ENCODE measurements at places on chromosomes 5 and 9. TPM values are rescaled to one million over a fixed set of nuclear protein-coding genes. Genes with fewer than 3 reads are reported as not detected.

The IL3 gene
- polyA plus RNA-seq, result not detected

The CDKN2B-AS1 gene
- 1.4 TPM for polyA plus RNA-seq

The ZNF883 gene
- 0.90 TPM for polyA plus RNA-seq

The COMMD10 gene
- polyA plus RNA-seq, result 13.2 TPM

The CNTFR gene
- polyA plus RNA-seq, result 1.5 TPM

The TMC1 gene
- polyA plus RNA-seq, result 0.24 TPM

The ARID3C gene
- 0.05 TPM for polyA plus RNA-seq

GRCh38 chr9:81596679-81597418, 92.5 kb downstream of the TLE1 start:
- H3K4me1 ChIP-seq, result no peaks in the 10 kb centered on the region
- H3K27ac ChIP-seq, result no peak overlapping the region
- no peaks in the 10 kb centered on the region for H3K27me3 ChIP-seq
- DNase-seq, result no peak

- H3K4me3 ChIP-seq, result no peak overlapping the region
- DNase-seq, result no peak
- H3K27me3 ChIP-seq, result no peaks in the 10 kb centered on the region
- H3K4me1 ChIP-seq, result no peaks in the 10 kb centered on the region
- H3K27ac ChIP-seq, result no peak overlapping the region
- H3K36me3 ChIP-seq, result no peaks in the 10 kb centered on the region
Observed at GRCh38 chr9:82498541-82499317, 510.2 kb downstream of the SPATA31D1 start.

- DNase-seq, result no peak
- H3K4me3 ChIP-seq, result no peak overlapping the region
- H3K27me3 ChIP-seq, result no peaks in the 10 kb centered on the region
- no peaks in the 10 kb centered on the region for H3K4me1 ChIP-seq
- no peak overlapping the region for H3K27ac ChIP-seq
Observed at GRCh38 chr9:19552282-19553105, 143.7 kb downstream of the ACER2 start.

DNA sequence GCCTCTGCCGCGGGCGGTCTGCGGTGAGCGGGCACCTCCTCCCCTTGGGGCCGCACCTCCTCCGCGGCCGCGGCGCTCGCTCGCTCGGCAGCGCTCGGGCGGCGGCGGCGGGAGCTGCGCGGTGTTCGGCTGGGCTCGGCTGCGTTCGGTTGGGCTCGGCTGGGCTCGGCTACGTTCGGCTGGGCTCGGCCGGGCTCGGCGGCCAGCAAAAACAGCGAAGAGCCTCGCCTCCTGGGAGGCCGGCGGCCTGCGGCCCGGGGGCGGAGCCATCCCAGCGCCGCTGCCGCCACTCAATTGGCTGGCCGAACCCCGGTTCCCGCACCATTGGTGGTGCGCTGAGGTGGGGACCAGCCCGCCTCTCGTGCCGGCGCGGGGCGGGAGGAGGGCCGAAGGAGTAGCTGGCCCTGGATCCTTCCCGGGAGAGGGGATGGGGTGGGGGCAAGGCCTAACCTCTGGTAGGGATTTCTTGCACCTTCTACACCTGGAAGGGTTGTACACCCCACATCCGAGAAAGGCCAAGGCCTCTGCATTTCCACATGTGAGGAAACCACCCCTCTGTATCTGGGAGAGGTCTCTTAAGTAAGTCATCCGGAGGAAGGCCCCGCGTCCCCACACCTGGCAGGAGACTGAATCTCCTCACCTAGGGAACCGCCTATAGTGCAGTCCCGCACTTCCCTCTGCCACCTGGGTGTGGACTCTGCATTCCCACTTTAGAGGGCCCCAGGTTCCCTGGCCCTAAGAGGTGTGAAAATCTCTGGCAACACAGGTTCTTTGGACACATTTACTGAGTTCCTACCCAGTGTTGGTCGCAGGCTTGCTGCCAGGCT, at the start of gene ENHO:
ENHO (minus strand) TSS at position 20 of the 827 bp plus-strand sequence. CDS start 1,295 bp downstream, outside the sequence.
- H3K4me3 ChIP-seq, result peak within 1 kb of the TSS; percentile 45
- no peaks in the 10 kb centered on the region for H3K36me3 ChIP-seq
- peaks cover 5% of the 10 kb centered on the region for H3K4me1 ChIP-seq
- DNase-seq, result no peak
- peaks cover 20% of the 10 kb centered on the region for H3K27me3 ChIP-seq

GRCh38 chr5:150255659-150256409, 33.7 kb downstream of the CAMK2A start:
- H3K36me3 ChIP-seq, result no peaks in the 10 kb centered on the region
- H3K27ac ChIP-seq, result no peak overlapping the region
- H3K4me1 ChIP-seq, result no peaks in the 10 kb centered on the region
- no peak overlapping the region for H3K4me3 ChIP-seq

DNA sequence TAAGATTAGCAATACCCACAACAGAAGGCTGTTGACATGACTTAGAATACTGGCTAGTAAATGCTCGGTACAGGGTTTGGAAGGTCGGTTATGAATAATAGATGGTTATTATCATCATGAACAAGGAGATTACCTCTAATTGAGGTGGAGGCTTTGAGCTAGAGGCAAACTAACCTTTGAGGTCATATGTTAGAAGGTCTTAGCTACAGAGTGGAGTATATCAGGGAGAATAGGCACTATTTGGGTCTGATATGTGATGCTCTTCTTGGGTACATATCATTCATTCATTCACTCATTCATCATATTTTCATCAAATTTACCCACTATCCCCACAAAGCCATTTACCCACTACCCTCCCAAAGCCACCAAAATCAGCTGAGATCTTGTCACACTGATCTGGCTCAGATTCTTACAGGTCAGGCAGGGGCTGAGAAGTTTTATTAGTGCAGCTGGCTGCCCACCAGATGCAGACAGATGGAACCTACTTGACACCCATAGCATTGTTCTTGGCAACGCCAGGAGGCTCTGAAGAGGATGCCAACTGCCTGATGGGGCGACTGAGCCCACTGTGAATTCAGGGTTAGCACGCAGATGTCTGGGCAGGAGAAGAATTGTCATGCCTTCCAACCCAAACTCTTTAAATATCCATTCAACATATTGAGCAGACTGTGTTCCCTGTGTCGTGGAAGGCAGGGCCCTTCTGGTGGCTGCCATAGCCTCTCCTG, 90.2 kb upstream of the SH3PXD2B start:
- H3K4me3 ChIP-seq, result no peak overlapping the region
- no peak for DNase-seq
- H3K27me3 ChIP-seq, result peaks cover 13% of the 10 kb centered on the region
- no peaks in the 10 kb centered on the region for H3K4me1 ChIP-seq
- no peaks in the 10 kb centered on the region for H3K36me3 ChIP-seq

- peak overlapping the region; percentile 64 for H3K27ac ChIP-seq
- no peak overlapping the region for H3K4me3 ChIP-seq
- peaks cover 8% of the 10 kb centered on the region for H3K4me1 ChIP-seq
- no peaks in the 10 kb centered on the region for H3K36me3 ChIP-seq
- peak; percentile 11 for DNase-seq
- no peaks in the 10 kb centered on the region for H3K27me3 ChIP-seq
Observed at GRCh38 chr5:79183617-79184016, 52.3 kb upstream of the JMY start.

- H3K4me3 ChIP-seq, result no peak overlapping the region
- peaks cover 6% of the 10 kb centered on the region for H3K4me1 ChIP-seq
- H3K27me3 ChIP-seq, result no peaks in the 10 kb centered on the region
- DNase-seq, result no peak
- H3K36me3 ChIP-seq, result no peaks in the 10 kb centered on the region
- no peak overlapping the region for H3K27ac ChIP-seq
Observed at GRCh38 chr5:69152731-69153130, 14.2 kb upstream of the CCNB1 start.

DNA sequence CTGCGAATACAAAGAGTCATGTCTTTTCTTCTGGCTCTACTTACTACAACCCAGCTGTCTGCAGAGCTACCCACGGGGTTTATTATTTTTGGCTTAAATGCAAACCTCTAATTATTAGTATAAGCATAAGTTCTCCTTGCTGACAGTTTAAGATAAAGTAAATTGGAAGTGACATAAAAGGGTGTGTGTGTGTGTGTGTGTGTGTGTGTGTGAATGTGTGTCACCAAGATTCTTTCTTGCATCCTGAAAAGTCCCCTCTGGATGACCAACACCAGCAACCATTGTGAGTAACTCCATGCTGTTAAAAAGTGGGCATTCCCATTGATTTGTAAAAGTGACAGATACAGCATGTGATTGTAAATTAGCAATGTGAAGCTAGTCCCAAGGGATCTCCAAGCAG, 803.8 kb upstream of the ZNF608 start:
- H3K27ac ChIP-seq, result no peak overlapping the region
- H3K27me3 ChIP-seq, result no peaks in the 10 kb centered on the region
- no peak overlapping the region for H3K4me3 ChIP-seq
- H3K36me3 ChIP-seq, result no peaks in the 10 kb centered on the region

GRCh38 chr5:117888688-117889087, 1099.7 kb downstream of the DTWD2 start:
- H3K27ac ChIP-seq, result no peak overlapping the region
- DNase-seq, result no peak
- H3K27me3 ChIP-seq, result no peaks in the 10 kb centered on the region
- no peak overlapping the region for H3K4me3 ChIP-seq
- H3K36me3 ChIP-seq, result no peaks in the 10 kb centered on the region

DNA sequence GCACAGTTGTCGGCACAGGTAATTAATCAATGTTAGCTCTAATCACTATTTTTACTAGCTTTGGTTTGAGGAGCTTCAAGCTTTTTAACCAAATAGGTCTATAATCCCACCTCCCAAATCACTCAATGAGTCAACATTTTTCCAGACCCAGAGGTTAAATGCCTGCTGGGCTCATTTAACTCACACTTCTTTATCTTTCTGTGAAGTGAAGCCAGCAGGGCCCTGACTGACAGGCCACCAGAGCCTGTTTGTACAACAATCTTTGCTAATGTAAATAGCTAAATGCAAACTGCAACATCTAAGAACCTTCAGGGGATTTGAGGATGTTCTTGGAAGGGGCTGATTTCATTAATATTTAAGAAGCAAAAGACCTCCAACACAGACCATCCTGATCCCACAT, 98.4 kb upstream of the NREP start:
- no peaks in the 10 kb centered on the region for H3K36me3 ChIP-seq
- H3K27me3 ChIP-seq, result no peaks in the 10 kb centered on the region
- no peak overlapping the region for H3K27ac ChIP-seq

DNA sequence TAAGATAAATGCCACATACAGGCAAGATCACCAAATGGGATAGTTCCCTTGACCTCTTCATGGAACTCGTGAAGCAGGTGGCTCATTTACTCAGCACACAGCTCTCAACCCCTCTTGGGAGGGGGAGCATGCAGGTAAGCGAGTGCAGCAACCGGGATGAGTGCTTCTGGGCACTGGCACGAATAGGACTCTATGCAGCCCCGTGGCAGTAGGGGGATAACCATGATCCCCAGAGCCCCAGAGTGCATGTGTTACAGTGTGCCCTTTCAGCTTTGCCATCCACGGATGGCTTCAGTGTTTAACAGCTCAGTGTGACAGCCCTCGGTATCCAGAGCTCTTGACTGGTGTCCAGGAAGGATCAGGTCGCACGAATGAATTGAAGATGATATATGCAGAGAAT, 1187.1 kb downstream of the CDH9 start:
- H3K27ac ChIP-seq, result no peak overlapping the region
- no peaks in the 10 kb centered on the region for H3K36me3 ChIP-seq
- DNase-seq, result no peak
- no peak overlapping the region for H3K4me3 ChIP-seq
- no peaks in the 10 kb centered on the region for H3K4me1 ChIP-seq
- no peaks in the 10 kb centered on the region for H3K27me3 ChIP-seq

DNA sequence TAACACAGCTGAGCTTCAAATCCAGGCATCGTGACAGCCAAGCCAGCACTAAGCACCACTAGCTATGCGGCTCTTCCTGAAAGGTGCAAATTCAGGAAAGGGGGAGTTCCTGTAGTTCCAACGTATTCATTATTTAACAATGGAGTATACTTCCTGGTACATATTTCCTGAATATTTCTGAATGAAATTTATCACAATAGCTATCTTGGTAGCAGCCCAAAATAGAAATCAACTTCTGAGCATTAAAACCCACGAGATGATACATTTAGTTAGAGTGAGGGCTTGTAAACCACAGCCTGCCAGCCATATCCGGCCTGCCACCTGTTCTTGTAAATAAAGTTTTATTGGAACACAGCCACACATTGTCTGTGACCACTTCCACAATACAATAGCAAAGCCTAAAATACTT, 109.7 kb upstream of the RETREG1 start:
- no peak overlapping the region for H3K27ac ChIP-seq
- no peaks in the 10 kb centered on the region for H3K36me3 ChIP-seq

DNA sequence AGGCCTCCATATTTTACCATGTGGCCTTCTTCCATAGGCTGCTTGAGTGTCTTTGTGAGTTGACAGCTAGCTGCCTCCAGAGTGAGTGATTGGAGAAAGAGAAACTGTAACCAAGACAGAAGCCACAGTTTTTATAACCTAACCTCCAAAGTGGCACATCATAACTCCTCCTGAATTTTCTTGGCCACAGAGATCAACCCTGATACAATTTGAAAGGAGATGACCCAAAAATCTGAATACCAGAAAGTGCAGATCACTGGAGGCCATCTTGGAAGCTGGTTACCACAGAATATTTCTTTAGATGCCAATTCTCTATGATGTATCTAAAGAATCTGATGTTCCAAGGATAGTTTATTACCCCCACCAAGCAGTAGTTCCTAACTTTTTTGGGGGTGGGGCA, 254.3 kb upstream of the PDE4D start:
- no peak overlapping the region for H3K27ac ChIP-seq
- no peaks in the 10 kb centered on the region for H3K4me1 ChIP-seq
- no peak for DNase-seq
- no peak overlapping the region for H3K4me3 ChIP-seq
- peaks cover 4% of the 10 kb centered on the region for H3K27me3 ChIP-seq

DNA sequence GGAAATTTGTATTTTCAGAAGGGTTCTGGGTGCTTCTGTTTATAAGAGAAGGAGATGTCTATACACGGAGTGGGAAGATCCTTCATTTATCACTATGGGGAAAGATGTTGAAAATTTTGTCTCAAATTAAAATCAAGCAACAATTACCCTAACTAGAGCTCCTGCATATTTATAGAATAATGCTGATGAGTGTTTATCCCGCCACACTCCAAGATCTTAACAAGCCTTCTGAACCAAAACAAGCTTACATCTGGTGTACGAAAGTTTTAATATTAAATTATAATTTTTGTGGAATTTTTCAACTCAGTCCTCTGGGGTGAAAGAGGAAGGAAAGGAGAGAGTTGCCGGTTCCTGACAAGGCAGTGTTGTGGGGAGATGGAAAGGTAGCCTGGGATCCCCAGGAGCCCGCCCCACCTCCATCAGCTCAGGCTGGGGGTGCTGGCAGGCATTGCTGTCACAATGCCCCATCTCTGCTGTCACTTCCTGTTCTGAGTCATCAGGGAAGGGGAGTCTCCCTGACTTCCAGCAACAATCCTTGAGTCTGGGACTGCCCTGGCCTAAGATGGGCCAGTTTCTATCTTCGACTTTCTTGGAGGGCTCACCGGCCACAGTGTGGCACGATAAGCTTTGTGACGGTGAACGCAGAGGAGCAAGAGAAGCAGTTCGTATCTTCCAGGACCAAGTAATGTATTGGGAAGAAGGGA, 64.5 kb downstream of the ERAP1 start:
- H3K27me3 ChIP-seq, result no peaks in the 10 kb centered on the region
- no peak for DNase-seq
- H3K4me3 ChIP-seq, result no peak overlapping the region
- peaks cover 5% of the 10 kb centered on the region for H3K4me1 ChIP-seq

- H3K27me3 ChIP-seq, result no peaks in the 10 kb centered on the region
- no peak for DNase-seq
- H3K36me3 ChIP-seq, result no peaks in the 10 kb centered on the region
- no peaks in the 10 kb centered on the region for H3K4me1 ChIP-seq
- no peak overlapping the region for H3K4me3 ChIP-seq
- H3K27ac ChIP-seq, result no peak overlapping the region
Observed at GRCh38 chr9:13450723-13451122, 171.2 kb upstream of the MPDZ start.
